ENCODE measurements at places on chromosomes 6 and 20.
A peak's percentile ranks its signal among the peaks of the same experiment; 100 is the strongest.

GRCh38 chr20:12764851-12765250, 243.9 kb upstream of the SPTLC3 start:
- no peak for DNase-seq

DNA sequence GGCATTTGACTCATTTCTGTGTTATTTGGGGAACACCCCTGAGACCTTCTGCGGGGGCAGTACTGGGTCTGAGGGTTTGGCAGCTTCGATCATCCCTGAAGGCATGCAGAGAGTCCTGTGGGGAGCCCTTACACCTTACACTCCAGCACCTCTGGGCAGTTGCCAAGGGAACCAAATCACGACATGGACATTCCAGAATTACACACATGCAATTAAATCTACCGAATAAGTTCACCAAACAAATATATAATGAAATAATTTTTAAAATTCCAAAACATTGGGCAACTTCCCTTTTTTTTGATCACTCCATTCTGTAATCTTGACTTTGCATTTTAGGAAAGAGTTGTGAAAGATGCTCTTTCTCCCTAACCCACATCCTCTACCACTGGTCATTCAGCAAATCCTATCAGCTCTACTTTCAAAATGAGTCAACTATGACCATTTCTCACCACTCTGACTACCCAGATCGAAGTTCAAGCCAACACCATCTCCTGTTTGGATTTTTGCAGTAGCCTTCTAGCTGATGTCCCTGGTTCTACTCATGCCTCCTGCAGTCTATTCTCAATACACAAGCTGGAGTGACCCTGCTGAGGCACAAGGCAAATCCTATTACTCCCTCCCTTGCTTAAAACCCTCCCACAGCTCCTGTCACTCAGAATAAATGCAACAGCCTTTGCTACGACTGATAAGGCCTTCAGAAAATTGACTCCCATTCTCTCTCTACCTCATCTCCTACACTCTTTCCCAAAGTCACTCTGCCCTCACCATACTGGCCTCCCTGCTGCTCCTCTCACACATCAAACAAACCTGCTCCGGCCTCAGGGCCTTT, 533.3 kb downstream of the HACE1 start:
- peak; percentile 11 for DNase-seq

GRCh38 chr20:4383961-4384360, 337.7 kb upstream of the PRND start:
- DNase-seq = no peak

DNA sequence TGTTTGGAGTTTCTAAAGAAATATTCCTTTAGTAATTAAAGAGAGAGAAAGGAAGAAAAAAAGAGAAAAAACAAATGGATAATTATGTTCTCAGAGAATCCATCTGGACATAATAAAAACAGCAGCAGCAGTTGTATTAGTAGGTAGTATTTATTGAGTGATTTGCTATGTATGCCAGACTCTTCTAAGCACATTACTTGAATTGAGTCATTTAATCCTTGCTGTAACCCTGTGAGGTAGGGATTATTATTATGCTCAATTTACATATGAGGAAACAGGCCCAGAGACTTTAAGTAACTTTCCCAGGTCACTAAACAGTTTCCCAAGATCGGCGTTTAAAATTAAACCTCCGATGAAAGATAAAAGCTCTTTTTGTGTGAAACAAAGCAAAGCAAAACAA, 238.8 kb downstream of the TSHZ2 start:
- no peak for DNase-seq

- DNase-seq = no peak
Measured at GRCh38 chr6:44653091-44653490, 265.6 kb downstream of the CDC5L start.

DNA sequence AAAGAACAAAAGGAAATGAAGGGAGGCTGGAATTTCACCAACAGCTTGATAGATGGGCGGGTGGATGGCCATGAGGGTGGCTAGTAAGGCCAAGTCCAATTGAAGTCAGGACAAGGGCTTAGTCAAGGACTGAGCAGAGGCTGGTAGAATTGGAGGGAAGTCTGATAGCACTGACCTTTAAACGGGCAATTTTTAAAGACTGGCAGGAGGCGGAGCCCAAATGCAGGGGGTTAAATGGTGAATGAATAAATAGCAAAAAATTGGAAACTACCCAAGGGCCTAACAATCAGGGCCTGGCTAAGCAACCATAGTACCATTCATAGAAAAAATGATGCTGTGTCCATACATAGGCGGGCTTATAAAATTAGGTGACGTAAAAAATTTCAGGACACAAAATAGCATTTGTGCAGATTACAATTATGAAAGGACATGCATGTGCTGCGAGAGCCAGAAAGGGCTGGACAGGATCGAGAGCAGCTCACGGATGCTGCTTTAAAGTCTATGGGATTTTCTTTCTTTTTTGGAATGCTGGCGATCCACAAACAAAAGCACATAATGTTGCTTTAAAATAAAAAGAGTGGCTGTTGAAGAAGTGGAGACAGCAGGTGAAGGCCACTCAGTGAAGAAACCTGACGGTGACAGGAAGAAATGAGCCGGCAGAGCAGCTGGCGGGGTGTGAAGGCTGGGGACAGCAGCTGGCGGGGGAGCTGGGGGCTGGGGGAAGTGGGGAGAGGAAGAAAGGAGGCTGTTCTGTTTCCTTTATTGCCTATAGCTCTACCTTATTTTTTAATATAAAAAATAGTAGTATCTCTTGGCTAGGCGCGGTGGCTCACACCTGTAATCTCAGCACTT, 42.8 kb upstream of the TAF8 start:
- peak; percentile 68 for DNase-seq

DNA sequence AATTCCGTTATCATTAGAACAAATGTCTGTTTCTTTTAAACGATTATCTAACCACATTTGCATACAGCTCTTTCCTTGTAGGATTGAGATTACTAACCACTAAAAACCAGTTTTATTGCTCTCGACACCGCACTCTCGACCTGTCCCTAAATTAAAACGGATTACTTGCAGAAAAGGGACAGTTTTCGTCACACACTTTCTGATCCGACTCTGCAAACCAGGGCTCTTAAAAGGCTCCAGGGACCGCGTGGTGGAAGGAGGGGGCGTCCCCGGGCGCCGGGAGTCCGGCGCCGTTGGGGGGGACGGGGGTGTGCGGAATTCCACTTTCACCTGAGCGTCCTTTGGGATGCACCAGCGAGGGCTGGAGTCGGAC, 731 bp downstream of the MAK start:
- peak; percentile 8 for DNase-seq

- peak; percentile 25 for DNase-seq
Measured at GRCh38 chr6:166707045-166707444, 80.0 kb upstream of the RPS6KA2 start.

Measured in myocyte (in vitro differentiated cells).